Fibroblast of pulmonary artery (primary cell): ENCODE measurements at places on chromosomes 4 and X.
A peak's percentile ranks its signal among the peaks of the same experiment; 100 is the strongest.

DNA sequence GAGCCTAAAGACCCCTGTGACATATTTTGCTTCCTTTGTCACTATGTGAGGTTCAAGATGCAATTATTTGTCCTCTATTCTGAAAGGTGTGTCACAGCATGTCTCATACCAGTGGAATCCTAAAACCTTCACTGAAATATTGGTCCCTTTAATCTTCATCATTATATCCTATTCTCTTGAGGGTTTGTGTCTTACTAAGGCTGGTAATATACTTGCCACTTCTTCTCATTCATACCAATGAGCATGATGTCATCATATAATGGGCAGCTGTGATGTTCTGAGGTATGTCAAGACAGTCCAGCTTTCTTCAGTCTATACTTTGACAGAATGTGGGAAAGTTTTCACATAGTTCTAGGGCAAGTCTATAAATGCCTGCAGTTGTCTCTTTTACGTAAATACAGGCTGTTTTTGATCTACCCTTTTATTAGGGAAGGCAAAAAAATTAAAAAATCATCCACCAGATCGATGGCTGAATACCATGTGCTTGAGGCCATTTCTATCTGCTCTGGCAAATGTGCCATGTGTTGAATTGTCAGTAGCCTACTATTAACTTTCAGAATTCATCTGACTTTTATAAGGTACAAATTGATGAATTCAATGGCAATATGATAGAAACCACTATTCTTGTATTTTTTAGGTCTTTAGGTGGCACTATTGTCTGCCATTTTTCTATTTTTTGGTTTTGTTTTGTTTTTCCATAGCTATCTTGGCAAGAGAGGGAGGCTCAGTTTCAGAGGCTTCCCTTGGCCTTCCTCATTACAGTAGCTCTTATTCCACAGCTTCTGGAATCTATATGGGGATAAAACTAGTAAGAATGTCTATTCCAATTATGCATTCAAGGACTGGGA is 209.0 kb downstream of the PPARGC1A start:
- DNase-seq: peak; percentile 2

DNA sequence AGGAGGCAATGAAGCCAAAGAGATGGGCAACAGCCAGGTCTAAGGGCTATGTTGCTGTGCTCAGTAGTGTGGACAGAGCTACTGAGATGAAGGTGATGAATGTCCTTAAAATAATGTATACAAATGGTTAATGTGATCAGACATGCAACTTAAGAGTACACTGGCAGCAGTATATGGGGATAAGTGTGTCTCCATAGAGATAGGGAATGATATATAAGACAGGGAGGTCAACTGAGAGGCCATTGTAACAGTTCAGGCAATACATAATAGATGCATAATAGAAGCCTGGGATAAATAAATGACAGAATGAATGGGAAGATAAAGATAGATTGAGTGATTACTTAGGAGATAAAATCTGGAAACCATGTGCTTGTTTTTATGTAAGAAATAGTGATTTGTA is 250.0 kb downstream of the CFAP299 start:
- DNase-seq: no peak

- no peak for DNase-seq
Observed at GRCh38 chr4:72484981-72485380, 84.0 kb downstream of the ADAMTS3 start.

DNA sequence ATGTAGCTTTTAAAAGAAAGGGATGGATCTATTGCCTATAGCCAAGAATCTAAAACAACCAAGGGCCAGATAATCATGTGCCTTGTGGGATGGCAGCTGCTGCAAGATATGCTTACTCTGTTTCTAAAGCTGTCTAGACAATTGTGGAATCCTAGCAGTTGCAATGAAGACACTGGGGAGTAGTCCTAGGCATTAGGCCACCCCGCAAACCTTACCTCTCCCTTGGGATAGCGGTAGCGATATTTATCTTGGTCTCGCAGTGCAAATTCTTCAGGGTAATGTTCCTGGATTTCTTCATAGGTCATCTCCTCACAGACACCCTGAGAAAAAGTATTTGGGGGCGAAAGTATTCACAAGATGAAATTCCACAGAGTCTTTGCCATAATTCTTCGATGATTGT is 24.6 kb downstream of the TRO start:
- no peak for DNase-seq

DNA sequence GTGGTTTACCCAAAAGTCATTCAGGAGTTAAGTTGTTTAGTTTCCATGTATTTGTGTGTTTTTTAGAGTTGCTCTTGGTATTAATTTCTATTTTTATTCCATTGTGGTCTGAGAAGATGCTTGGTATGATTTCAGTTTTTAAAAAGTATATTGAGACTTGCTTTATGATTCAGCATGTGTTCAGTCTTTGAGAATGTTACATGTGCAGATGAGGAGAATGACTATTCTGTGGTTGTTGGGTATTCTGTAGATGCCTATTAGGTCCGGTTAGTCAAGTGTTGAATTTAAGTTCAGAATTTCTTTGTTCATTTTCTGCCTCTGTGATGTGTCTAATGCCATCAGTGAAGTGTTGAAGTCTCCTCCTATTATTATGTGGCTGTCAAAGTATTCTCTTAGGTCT is 249.4 kb downstream of the ARHGAP10 start:
- no peak for DNase-seq

GRCh38 chr4:41120297-41121217 is 93.8 kb downstream of the APBB2 start:
- DNase-seq: peak; percentile 94

DNA sequence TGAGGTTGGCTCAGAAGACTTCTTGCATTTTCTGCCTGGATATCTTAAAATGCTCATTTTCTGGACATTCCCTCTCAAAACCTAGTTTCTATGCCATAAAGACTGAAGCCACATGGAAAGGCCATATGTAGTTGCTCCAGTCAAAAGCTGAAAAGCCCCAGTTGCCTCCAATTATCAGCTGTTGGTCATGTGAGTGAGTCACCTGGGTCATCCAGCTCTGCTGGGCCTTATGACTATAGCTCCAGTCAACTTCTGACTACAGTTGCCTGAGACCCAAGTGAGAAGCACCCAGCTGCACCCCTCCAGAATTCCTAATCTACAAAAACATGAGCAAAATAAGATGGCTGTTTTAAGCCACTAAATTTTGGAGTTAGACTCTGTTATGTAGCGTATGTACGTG is 41.9 kb downstream of the HELQ start:
- DNase-seq: no peak

GRCh38 chr4:53520116-53520515 is 71.2 kb downstream of the LNX1 start:
- no peak for DNase-seq

DNA sequence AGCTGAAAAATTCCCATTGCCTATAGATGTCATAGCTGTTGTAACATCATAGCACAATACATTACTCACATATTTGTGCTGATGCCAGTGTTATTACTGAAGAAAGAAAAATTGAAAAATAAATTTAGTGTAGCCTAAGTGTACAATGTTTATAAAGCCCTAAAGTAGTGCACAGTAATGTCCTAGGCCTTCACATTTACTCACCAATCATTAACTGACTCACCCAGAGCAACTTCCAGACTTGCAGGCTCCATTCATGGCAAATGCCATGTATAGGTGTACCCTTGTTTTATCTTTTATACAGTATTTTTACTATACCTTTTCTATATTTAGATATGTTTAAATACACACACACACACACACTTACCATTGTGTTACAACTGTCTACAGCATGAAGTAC is 265.4 kb upstream of the MAGEB18 start:
- DNase-seq: no peak

DNA sequence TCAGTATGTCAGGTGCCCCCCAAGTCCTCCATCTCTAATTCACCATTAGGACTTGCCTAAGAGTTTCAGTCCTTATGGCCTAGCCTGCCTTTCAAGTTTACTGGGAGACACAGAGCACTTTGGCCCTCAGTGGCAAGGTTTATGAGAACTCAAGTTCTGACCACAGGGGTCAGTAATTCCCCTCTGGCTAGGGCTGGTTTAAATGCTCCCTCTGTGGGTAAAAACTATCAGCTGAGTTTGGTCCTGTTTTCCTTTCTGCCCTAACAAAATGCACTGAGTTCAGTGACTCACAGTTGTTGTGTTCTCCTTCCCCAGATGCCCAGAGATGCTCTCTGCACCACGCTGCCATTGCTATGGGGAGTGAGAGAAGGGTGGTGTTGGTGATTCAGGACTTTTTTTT is 163.2 kb downstream of the RELL1 start:
- no peak for DNase-seq

GRCh38 chr4:7867701-7868435 is 71.8 kb downstream of the AFAP1 start:
- DNase-seq: no peak
